ENCODE measurements at places on chromosomes 5 and 9.

DNA sequence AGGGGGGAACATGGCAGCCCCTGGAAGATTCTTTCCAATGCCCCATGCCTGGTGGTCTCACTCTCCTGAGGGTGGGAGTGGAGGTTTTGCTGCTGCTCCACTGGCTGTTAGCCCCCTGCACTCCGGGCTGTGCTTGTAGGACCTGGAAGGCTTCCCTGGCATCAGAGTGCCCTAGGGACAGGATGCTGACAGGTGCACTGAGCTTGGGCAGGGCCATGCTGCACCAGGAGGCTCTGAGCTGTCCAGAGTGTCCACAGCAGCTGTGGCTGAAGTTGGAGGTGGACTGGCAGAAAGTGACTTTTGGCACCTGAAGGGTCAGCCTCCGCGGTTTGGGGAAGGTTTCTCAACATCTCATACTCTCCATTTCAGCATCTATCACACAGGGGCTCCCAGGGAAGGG lies 249.1 kb downstream of the GADD45G start:
- DNase-seq: no peak

- DNase-seq: no peak
These were observed 16.0 kb downstream of the ANKRD33B start for GRCh38 chr5:10579536-10580521.

DNA sequence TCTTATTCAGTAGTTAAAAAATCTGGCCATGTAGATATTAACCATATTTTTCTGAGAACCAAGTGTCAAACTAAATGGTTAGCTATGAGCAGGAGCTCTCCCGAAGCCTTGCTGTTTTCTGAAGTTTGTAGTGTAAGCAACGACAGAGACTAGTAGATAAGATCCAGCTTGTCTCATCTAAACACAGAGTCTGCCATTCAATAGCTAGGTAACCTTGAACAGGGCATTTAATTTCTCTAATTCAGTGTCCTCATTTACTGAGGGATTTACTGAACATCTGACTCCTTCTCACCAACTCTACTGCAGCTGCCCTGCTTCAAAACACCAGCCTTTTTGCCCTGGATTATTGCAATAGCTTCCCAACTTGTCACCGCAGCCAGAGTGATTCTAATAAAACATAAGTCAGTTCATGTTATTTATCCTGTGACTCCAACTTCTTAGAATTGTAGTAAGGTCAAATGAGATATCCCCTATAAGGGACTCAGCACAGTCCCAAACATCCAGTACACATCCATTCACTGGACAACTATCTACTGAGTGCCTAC lies 337.0 kb downstream of the PLK2 start:
- DNase-seq: no peak

- no peak for DNase-seq
These were observed 53.2 kb downstream of the ZNF474 start for GRCh38 chr5:122182491-122182921.

DNA sequence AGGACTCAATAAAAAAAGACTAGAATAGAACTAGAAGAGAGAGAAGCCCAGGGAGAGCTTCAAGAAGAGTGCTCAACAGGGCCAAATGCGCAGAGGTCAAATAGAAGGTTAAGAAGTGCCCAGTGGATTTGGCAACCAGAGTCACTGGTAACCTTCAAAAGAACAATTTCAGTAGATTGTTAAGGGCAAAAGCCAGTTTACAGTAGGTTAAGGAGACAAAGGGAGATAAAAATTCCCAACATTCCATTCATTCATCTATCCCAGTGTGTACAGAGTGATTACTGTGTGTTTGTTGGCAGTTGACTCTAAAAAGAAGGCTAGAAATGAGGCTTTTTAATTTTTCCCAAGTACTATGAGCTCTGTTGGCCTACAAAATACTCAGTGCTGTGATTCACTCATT lies 69.4 kb downstream of the RIGI start:
- no peak for DNase-seq

GRCh38 chr5:114450437-114450836 lies 88.6 kb downstream of the KCNN2 start:
- DNase-seq: no peak

GRCh38 chr5:147751-148150 lies 43.5 kb upstream of the LRRC14B start:
- DNase-seq: no peak

DNA sequence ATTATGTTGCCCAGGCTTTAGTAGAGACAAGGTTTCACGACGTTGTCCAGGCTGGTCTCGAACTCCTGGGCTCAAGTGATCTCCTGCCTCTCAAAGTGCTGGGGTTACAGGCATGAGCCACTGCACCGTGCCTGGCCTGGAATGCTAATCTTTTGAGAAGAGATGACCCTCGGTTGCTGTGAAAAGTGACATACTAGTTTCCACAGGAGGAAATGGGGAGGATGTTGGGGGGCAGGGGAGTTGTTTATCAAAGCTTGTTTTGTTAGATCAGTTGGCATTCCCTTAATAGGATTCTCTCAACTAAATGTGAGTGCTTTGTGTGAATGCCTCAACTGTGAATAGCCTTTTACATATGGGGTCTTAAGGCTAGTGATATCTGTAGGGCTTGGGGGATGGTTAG lies 16.4 kb upstream of the MATR3 start:
- DNase-seq: no peak

DNA sequence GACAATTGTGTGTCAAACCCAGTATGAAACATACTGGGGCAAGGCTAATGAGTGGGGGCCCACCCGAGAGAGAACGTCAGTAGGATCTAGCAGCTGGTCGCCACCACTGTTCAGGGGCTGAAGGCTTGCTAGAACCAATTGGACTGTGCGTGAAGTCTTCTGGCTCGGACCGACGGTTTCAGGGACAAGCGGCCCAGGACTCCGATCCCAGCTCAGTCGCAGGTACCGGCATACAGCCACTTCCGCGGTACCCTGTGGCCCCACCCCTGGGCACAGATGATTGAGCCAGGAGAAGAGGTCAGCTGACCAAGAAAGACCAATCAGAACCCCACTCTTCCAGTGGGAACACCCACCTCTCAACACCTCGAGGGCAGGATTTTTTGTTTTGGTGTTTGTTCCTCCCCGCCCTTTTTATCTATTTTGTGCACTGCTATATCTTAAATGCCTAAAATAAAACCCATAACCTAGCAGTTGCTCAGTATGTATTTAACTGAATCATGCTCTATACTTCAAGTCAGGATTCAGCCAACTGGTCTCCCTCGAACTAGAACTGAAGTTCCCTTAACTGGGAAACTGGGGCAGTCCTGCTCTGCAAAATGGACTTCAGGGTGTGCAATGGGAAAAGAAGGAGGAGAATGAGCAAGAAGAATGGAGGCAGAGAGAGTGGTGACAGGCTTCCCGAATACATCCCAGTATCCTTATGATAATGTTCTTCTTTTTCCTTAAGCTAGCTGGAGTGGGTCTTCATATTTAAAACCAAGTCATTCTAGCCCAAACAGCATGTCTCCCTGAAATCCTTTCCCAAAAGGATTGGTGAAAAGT lies 21.1 kb upstream of the CPEB4 start:
- DNase-seq: no peak

GRCh38 chr9:135210676-135211523 lies 123.4 kb downstream of the OLFM1 start:
- no peak for DNase-seq

DNA sequence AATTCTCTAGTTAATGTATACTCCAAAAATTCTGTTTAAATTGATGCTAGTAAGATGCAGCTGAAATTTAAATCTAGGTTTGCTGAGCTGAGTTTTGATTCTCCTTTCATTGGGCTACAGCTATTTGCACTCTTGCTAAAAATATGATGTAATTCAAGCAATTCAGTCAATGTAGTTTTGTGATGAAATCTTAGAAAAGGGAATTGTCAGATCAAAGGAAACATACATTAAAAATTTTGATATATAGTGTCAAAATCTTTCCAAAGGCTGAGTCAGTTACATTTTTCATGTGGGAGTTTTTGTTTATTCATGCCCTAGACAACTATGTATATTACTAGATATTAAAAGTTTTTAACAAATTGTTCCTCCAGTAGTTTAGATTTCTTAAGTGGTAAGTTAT lies 334.9 kb upstream of the DAB2 start:
- DNase-seq: no peak

DNA sequence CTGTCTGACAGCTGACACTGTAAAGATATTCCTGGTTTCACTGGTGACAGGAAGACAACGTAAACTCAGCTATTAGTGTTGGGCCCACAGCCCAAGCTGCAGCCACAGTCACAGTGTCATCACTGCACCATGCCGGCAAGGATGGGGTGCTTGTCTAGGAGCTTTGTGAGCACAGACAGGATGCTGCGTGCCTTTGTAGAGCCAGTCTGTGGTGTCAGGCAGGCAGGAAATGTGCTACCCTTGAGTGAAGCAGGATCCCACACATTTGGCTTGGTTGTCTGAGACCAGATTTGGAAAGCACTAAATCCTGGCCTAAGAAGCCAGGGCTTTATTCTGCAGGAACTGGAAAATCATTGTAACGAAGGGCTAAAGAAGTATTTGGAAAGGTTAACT lies 121.6 kb upstream of the ADAMTS16 start:
- DNase-seq: no peak

- DNase-seq: no peak
These were observed 55.9 kb upstream of the IL12B start for GRCh38 chr5:159386028-159386711.

DNA sequence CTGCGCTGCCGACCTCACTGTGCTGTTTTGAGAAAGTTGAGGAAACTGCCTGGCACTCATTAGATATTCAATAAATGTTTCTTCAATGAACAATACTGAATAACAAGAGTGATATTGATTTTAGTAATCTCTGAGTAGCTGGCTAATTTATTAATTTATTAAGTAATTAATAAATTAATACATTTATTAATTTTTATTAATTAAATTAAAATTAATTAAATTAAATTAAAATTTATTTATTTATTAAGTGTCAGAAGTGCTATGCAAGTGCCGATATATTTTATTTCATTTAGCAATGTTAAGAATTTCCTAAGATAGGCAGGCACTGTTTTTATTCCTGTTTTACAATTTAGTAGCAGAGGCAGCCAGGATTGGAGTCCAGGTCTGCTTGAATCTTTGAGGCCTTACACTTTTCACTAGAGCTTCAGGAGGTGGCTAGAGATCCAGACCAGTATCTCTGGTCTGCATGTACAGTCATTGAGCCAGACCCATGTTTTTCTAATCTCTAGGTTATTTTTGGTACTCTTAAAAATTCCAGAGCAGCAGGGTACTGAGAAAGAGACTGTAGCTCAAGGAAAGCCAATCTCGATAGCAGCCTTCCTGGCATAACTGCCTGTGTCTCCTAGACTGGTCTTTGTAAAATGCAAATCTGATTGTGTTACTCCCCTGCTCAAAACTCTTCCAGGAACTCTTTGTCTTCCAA lies 109.2 kb downstream of the ARHGEF28 start:
- DNase-seq: no peak

DNA sequence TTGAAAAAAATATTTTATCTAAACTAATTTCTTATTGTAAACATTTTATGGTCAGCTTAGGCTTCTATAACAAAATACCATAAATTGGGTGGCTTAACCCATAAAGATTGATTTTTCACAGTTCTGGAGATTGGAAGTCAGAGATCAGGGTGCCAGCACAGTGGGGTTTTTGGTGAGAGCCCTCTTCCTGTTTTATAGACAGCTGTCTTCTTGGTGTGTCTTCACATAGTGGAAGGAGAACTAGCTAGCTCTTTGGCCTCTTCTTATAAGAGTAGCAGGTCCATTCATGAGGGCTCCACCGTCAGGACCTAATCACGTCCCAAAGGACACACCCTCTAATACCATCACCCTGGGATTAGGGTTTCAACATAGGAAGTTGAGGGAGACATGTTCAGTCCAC lies 26.6 kb downstream of the OTULINL start:
- no peak for DNase-seq

- no peak for DNase-seq
These were observed 16.4 kb downstream of the CSF1R start for GRCh38 chr5:150069672-150070627.

DNA sequence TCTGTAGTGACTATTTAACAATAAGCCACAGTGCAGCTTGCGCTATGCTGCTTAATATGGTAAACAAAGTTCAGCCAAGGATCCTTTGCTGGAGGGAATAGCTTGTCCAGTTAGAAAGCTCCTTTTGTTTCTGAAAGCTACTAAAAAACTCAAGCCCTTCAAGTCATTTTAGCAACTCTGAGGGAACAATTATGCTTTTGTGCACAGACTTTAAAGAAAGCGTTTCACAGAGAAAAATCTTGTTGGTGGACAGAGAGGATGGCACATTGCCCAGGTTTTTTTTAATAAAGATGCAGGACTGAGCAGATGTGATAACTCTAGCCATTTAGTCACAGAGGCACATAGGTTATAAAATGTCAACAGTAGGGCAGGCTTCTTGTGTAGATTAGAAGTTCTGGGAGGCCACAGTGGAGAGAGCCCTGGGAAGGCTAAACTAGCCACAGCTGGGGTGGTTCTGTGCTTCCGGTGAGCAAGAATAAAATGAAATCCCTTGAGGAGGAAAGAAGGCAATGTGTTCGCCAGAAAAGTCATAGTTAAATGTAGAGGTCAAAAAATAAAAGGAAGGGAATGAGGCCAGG lies 63.4 kb downstream of the ALDH7A1 start:
- no peak for DNase-seq

- DNase-seq: no peak
These were observed 6.1 kb downstream of the ANXA1 start for GRCh38 chr9:73157811-73158210.

DNA sequence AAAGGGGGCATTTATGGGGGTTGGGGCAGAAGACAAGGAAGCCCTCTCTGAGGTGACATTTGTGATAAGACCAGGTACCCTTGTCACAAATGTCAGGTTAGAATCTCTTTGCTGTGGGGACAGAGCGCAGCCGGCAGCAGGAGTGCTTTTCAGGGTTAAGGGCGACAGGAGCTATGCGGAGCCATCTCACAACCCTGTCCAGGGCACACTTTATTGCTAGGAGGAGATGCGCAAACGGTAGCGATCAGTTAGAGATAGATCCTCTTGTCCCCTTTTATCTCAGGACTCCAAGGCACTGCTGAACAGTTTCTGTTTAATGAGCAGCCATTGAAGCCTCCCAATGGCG lies 438 bp upstream of the LAMC3 start:
- DNase-seq: no peak

GRCh38 chr5:157744051-157745011 lies 819 bp downstream of the LSM11 start:
- peak; percentile 18 for DNase-seq

DNA sequence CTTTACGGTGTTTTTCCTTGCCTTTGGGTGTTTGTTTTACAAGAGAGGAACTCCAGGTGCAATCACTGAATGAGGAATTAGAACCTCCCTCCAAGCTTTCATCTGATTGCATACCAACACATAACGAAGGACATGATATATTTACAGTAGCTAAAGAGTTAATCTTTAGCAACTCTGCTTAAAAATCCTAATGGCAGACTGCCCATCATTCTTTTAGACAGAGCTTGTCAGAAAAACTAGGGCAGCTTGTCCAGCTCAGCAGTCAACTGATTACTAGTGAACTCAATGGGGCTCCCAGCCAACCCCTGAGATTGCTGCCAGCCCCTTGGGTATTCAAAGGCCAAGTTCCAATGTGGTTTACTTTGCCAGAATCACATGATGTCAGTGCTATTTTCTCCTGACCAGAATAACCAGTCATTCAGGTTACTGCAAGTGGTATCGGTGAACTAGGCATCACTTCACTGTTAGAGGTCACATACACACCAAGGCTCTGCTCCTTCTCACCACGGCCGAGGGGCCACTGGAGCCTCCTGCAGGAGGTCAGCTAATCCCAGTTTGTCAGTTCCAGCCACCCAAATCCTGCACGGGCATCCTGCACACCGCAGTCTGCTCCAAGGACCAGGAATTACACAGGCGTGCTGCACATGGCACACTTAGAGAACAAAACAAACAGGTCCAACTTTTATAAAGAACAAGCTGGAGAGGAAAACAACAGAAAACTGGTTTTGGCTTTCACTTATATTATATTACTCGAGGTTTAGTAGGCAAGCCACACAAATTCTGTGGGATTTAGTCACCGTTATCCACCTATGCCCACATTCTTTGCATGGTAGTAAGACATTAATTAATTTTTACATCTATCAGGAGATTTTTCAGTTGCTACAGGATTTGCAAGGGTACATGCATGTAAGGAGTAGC lies 62.5 kb downstream of the NFIB start:
- DNase-seq: no peak
